ENCODE measurements at places on chromosomes 7 and 10.

- DNase-seq, result no peak
Measured at GRCh38 chr7:11709196-11709595, 122.8 kb downstream of the THSD7A start.

DNA sequence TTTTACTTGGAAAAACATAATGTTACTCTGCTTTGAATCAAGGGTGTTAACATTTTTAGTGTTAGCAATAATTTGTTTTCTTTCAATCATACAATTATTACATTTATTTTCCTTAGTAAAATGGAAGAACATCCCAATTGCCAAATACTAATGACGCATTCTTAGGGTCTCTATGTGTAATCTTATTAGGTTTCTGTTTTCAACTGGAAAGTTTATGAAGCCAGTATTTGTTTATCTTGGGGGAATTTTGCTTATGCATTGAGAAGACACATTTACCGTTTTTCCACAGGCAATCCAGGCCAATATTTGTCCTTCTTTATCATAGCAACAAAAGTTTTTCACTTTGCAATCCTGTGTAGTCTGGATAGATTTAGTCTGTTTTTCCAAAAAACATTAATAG lies 134.5 kb downstream of the CPED1 start:
- no peak for DNase-seq

- no peak for DNase-seq
Measured at GRCh38 chr10:21493784-21494183, 31.7 kb downstream of the SKIDA1 start.

DNA sequence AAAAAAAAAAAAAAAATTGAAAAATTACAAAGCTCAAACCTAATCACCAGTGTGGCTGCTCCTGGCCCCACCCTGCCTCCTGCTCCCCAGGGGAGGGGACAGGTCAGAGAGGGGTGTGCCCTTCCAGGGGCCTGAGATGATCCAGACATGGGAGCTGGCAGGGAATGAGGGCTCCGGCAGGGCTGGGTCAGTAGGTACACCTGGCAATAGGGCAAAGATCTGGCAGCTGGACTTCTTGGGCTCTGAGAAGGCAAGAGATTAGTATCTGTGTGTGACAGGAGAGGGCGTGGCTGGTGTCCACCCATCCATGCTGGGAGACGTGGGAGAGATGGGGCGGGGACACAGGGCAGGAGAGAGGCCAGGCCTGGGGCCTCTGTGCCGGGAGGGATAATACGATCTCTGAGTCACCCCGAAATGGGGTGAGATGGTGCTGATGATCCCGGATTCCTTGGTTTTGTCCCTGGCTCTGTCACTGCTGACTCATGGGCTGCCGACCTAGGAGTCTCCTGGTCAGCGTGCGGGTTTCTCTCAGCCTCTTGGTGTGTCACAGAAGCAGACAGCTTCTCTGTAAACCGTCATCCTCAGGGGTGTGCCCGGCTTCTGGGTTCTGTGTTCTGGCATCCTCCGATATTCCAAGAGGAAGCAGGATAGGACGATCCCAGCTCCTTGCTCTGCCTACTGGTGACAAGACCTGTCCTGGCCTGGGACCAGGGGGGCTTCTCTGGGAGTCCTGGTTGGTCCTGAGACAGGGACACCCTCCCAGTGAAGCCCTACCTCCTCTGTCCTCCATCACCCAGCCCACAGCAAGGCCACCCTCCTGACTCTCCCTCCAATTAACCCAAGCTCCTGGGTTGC lies 8.2 kb upstream of the CLDN4 start:
- DNase-seq, result no peak

GRCh38 chr7:125877246-125877645 lies 947.6 kb upstream of the POT1 start:
- DNase-seq, result no peak

DNA sequence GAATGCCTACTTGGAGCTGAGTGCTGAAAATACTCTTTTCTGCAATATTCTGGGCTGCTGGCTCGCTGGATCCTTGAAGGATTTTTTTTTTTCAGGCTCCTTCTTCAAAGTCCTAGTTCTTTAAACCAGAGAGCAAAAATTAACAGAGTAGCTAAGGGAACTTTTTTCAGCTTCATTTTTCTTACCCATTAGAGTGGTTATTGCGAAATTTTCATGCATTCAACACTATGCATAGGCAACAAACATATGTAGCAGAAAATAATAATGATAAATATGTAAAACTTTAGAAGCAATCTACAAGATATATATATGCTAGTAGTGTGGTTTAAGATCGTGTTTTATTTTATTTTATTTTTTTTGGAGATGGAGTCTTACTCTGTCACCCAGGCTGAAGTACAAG lies 264.6 kb downstream of the SFMBT2 start:
- DNase-seq, result no peak

- no peak for DNase-seq
Measured at GRCh38 chr10:69742356-69742695, 59.4 kb upstream of the COL13A1 start.

DNA sequence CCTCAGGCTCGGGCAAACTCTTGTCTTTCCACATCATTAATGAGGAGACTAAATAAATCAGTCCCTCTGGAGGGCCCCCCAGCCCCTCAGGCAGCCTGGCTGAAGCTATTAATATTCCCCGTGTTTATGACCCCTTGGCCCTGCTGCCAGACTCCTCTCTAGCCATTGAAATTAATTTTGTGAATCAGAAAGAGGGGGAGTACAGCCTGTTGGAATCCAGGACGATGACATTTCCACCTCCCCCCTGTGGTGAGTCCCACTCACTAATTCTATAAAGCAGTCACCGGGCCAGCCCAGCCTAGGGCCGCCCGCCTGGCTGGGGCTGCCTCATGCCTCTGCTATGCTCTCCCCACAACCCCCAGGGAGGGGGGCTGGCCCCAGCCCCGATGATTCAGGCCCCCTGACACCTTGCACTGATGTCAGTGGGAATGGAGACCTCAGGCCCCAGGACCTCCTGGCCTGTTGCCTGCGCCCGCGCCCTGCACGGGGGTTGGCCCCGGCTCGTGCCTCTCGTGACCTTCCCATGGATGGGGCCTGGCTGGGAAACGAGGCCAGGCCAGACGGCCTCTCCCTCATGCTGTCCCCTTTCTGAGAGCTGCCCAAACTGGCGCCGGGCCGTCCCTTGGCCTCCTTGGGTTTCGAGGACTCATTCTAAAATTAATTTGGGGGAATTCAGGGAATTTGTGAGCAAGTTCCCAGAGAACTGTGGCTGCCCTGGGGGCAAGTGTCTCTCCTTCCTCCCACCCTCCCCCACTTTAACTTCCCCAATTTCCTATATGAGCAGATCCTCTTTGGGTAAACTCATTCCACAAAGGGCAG lies 34.0 kb downstream of the TMEM270 start:
- DNase-seq, result no peak

DNA sequence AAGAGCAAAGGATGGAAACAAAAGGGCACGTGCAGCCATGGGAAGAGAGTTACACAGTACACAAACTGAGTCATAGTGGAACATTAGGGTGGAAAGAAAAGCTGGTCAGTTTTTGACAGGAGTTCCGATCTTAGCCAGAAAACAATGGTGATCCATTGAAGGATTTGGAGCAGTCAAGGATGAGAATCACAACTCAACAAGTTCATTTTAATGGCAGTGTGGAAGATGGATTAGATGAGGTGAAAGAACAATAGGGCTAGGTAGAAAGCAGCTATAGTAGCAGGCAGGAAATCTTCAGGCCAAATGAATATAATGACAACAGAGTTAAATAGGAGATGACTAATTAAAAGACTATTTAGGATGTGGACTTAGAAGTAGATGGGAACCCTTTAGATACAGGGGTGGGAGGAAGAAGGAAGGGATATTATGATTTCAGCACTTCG lies 136.3 kb downstream of the DOCK4 start:
- DNase-seq, result no peak

GRCh38 chr7:121595758-121596696 lies 199.9 kb upstream of the FAM3C start:
- DNase-seq, result no peak

DNA sequence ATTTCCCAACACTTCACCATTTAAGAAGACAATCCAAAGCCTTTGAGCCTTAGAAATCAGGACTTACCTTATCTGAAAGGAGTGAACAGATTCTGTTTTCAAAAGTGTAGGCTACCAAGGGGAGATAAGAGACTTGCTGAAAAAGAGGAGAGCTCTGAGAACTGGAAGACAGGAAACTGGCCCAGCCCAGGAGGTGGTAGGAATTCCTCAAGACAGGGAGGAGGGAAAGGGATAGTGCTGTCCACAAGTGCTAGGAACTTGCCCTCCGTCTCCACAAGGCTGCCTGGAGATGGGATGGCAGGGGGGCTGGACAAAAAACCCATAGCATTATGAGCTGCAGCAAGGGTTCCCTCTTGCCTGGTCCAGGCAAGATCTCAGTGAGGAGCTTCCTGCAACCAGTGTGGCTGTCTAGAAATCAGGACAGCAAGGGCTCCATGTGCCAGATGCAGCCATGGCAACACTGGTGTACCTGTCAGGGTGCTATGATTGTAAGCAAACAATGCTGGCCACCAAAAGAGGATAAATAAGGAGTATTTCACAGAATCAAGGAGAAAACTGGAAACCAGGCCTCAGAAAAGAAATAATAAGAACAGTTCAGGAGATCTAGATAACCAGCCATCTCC lies 22.7 kb upstream of the FRMD4A start:
- no peak for DNase-seq

DNA sequence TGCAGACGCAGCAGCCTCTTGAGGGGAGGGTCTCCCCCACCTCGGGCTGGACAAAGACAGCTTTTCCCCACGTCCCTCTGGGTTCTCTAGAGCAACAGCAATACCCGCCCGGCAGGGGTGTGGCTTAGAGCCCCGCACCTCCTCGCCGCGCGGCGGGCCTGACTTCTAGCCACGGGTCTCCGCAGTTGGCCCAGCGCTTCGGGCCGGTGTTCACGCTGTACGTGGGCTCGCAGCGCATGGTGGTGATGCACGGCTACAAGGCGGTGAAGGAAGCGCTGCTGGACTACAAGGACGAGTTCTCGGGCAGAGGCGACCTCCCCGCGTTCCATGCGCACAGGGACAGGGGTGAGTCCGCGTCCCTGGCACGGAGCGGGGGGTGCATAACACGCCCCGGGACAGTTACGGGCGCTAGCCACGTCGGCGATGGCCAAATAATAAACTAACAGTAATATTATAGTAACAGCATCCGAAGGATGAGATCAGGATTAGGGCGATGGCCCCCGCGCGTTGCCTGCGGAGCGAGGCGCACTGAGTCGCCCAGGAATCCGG lies 1.2 kb downstream of the CYP2E1 start:
- DNase-seq, result no peak

DNA sequence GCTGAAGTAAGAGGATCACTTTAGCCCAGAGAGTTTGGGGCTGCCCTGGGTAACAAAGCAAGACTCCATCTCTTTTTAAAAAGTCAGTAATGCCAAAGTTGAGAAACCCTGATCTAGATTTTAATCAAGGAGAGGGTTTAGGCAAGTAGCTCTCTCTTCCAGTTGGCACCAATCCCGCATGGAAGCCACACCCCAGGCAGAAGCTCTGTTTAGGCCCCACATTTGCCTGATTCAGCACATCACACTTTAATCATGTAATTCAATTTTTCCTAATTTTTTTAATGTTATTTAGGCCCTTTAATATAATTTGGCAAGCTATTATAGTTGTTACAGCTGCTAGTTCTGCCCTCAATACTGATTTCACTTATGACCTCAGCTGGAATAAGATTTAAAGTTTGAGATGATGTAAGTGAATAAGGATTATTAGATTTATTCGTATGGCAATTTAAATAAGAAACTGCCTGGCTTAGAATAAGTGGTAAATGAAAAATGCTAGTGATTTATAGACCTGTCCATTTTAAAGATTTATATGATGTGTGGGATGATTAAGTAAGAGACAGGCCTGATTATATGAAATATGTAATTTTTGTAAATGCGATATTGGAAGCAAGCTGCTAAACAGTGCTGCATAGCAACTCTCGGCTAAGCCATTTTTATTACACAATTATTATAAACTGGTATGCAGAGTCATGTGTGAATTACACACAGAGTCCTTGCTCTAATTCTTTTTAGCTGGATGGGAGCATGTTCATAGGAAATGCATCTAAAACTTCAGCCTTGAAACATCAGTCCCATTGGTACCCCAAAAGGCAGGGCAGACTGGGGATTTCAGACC lies 80.2 kb upstream of the NFE2L3 start:
- no peak for DNase-seq

- no peak for DNase-seq
Measured at GRCh38 chr7:28465697-28466096, 53.4 kb downstream of the CREB5 start.

DNA sequence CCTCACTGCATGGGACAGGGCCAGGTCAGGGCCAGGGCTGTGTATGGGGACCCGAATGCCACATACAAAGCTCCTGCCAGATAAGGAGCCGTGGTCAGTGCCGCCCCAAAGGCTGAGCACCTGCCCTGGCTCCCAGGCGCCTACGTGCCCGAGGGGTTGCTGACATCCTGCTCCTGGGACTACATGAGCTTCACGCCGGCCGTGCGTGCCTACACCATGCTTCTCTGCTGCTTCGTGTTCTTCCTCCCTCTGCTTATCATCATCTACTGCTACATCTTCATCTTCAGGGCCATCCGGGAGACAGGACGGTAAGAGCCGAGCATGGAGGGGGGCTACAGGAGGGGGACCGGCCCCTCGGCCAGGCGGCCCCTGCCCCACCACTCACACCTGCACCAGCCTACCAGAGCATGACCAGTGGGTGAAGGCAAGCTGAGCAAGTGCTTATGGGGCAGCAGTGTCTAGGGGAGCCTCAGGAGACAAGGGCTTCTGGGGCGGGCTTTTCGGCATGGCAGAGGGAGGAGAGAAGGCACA lies 4.9 kb downstream of the OPN4 start:
- DNase-seq, result no peak

GRCh38 chr7:71511361-71511807 lies 379.4 kb downstream of the GALNT17 start:
- DNase-seq, result no peak

GRCh38 chr7:27185013-27185853 lies at the start of gene HOXA11:
Gene HOXA11 (minus strand): TSS chr7:27185232. CDS start chr7:27185144, 88 bp downstream.
- DNase-seq, result peak; percentile 4

GRCh38 chr7:116731445-116732335 lies 59.7 kb downstream of the MET start:
- no peak for DNase-seq

GRCh38 chr10:83229991-83230390 lies 909.3 kb upstream of the GHITM start:
- DNase-seq, result no peak

GRCh38 chr7:2796358-2797352 lies 47.5 kb downstream of the GNA12 start:
- no peak for DNase-seq
